Uterus (tissue), 4 donors: ENCODE measurements at places on chromosomes 5 and 9. TPM values are rescaled to one million over a fixed set of nuclear protein-coding genes. Genes with fewer than 3 reads are reported as not detected.

DNA sequence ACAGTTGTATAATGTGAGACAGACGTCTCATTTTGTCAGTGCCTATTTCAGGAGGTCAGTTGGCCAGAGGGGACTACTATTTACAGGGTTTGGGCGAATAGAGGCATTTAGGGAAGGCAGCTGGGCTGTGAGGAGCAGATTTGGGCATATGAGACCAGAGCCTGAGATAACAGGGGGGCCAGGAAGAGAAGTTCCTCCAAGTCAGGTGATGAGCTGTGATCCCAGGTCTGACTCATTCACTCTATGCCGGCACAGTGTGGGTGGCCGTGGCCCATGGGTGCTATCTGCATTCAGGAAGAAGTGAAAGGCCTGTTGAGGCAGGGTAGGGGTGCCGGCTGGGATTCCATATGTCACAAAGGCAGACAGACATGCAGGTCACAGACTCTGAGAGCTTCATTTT, 142.8 kb downstream of the PDZD2 start:
- H3K27ac ChIP-seq: no peak overlapping the region
- no peaks in the 10 kb centered on the region for H3K4me1 ChIP-seq
- H3K4me3 ChIP-seq: no peak overlapping the region
- no peaks in the 10 kb centered on the region for H3K27me3 ChIP-seq

DNA sequence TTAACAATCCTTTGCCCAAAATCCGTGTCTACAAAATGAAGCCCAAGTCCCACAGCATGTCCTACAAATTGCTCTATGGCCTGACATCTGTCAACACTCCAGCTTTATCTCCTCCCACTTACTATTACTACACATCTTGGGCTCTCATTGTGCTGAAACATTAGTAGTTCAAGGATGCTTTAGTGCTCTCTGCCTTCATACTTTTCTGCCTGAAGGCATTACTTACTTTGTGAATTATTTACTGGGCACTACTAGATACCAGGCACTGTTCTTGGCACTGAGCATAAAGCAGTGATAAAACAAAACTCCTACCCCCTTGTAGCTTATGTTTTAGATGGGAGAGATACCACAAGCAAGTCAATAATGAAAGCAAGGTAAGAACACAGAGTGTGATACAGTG, 113.4 kb downstream of the TTLL11 start:
- no peaks in the 10 kb centered on the region for H3K27me3 ChIP-seq
- H3K4me1 ChIP-seq: no peaks in the 10 kb centered on the region
- no peak overlapping the region for H3K27ac ChIP-seq
- H3K4me3 ChIP-seq: no peak overlapping the region
- no peaks in the 10 kb centered on the region for H3K36me3 ChIP-seq

- no peaks in the 10 kb centered on the region for H3K27me3 ChIP-seq
- H3K4me3 ChIP-seq: no peak overlapping the region
- no peak for DNase-seq
- no peak overlapping the region for H3K27ac ChIP-seq
Observed at GRCh38 chr5:92552206-92553160, 1028.5 kb downstream of the NR2F1-AS1 start.

DNA sequence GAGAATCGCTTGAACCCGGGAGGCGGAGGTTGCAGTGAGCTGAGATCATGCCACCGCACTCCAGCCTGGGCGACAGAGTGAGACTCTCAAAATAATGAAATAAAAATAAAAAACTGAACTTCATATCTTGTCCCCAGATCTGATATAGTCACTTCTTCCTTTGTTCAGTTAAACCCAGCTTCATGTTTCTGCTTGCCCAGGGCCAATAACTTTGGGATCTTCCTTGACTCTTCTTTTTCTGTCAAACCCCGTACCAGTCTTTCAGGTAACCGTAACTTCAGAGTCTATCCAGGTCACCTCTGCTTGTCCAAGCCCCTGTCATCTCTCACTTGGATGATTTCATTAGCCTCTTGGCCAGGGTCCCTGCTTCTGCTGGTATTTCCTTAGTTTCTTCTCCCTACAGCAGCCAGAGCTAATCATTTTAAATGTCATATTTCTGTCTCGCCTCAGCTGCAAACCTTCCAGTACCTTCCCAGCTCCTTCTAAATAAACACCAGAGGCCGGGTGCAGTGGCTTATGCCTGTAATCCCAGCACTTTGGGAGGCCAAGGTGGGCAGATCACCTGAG, 19.7 kb upstream of the ABL1 start:
- no peak for DNase-seq
- no peaks in the 10 kb centered on the region for H3K27me3 ChIP-seq

SPINK5 gene
- total RNA-seq: 4.6 TPM

GADD45G gene
- total RNA-seq: 91.2 TPM

QRFP gene
- total RNA-seq: not detected
